Calu3 (cell line): ENCODE measurements at places on chromosomes 1 and 21.

- H3K36me3 ChIP-seq = peaks cover 12% of the 10 kb centered on the region
- H3K27me3 ChIP-seq = peaks cover 63% of the 10 kb centered on the region
- H3K27ac ChIP-seq = peak within 1 kb of the TSS; percentile 3
These were observed at the start of gene ZSWIM5 for GRCh38 chr1:45205910-45206721. ZSWIM5 (minus strand) TSS chr1:45206605; CDS start chr1:45206350, 255 bp downstream.

DNA sequence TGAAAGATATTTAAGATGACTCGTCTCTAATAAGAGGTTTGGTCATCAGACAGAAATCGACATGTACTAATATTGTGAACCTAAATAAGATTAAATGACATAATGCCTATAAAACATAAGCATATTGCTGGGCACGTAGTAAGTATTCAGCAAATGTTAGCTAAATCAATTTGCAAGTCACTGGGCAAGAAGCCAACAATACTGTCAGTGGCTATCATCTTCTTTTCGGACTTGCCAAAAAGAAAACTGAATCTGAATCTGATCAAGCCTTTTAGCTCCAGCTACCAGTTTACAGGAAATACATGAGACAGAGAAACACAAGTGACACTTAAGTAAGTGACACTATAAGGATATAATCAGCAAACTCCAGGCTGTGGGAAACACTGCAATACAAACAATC lies 46.0 kb downstream of the RPL5 start:
- no peak for DNase-seq

DNA sequence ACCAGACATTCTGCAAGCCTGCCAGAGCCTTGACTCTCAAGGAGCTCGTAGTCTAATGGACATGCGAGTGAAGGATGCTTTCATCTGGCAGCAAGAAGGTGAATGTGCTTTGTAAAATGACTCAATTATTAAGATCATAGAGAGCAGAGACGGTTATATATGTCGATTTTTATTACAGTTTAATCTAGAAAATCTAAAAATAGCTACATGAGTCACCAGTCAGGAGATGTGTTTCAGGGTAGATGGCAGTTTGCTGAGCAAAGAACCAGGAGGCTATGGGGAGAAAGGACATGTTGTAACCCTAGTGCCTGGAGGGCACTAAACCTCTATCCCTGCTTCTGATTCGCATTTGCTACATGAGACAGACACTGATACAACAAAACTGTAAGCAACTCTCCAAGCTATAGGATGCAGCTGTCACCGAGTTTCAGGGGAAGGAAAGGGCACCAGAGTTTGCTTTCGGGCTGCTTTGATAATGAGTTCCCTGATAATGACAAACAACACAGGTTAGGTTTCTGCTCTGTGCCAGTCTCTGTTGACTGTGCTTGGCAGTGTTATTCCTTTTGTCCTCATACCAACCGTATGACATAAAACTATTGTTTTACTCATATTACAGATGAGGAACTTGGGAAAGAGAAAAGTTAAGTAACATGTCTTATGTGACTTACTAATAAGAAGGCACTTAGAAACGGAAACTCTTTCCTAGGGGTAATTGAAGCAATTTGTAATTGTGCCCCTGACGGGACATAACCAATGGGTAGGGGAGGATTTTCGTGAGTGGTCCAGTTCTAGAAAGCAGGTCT lies 43.2 kb downstream of the C1orf198 start:
- DNase-seq = peak; percentile 50
- peaks cover 18% of the 10 kb centered on the region for H3K36me3 ChIP-seq
- H3K27ac ChIP-seq = peak overlapping the region; percentile 99
- H3K4me3 ChIP-seq = peak overlapping the region; percentile 55
- peaks cover 52% of the 10 kb centered on the region for H3K4me1 ChIP-seq

- no peaks in the 10 kb centered on the region for H3K36me3 ChIP-seq
- no peak overlapping the region for H3K4me3 ChIP-seq
- H3K27me3 ChIP-seq = no peaks in the 10 kb centered on the region
These were observed 38.2 kb downstream of the ETS2 start for GRCh38 chr21:38843806-38844503.

GRCh38 chr1:116820369-116820768 lies 66.1 kb downstream of the CD2 start:
- no peaks in the 10 kb centered on the region for H3K36me3 ChIP-seq
- DNase-seq = peak; percentile 56
- H3K4me3 ChIP-seq = no peak overlapping the region
- no peaks in the 10 kb centered on the region for H3K27me3 ChIP-seq
- peaks cover 6% of the 10 kb centered on the region for H3K4me1 ChIP-seq
- H3K27ac ChIP-seq = no peak overlapping the region

GRCh38 chr1:115165776-115166175 lies 76.5 kb upstream of the TSPAN2 start:
- no peak overlapping the region for H3K4me3 ChIP-seq
- H3K36me3 ChIP-seq = no peaks in the 10 kb centered on the region
- H3K27me3 ChIP-seq = peaks cover 11% of the 10 kb centered on the region
- no peak overlapping the region for H3K27ac ChIP-seq
- DNase-seq = no peak

DNA sequence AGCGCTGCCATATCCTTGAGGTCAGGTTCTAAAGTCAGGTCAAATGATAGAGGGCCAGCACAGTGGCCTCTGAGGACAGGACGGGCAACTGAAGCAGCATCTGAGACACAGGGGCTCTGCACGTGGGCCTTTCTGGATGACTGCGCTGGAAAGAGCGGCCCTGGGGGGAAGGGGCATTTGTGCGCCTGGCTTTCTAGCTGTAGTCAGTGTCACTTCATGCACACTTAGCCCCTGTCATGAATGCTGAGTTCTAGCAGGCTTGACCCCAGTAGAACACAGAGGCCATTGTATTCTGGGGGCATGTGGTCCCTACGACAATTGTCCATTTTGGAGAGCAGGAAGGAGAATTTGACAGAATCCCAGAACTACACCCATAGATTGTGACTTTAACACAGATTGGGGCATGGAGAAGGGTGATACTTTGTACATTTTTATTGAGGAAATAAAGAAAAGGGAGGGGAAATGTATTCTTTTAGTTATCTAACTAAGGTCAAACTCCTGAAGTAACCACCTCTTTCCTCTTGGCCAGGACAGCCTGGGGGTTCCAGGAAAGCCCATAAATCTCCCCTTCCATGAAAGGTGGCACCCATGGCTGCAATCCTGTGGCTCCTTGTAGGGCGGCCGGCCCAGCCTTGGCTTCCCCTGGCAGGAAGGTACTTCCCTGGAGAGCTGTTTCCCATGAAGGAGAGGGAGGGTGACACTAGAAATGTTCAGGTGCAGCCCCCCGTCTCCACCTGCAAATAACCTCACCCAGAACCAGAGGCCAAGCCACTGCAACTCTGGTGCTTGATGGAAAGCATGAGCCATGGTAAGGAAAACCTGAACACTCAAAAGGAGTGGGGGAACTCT lies 34.4 kb downstream of the NTPCR start:
- H3K4me1 ChIP-seq = no peaks in the 10 kb centered on the region
- no peak overlapping the region for H3K27ac ChIP-seq
- H3K4me3 ChIP-seq = no peak overlapping the region
- DNase-seq = no peak
- no peaks in the 10 kb centered on the region for H3K27me3 ChIP-seq

- H3K4me3 ChIP-seq = no peak overlapping the region
- no peaks in the 10 kb centered on the region for H3K27me3 ChIP-seq
- no peaks in the 10 kb centered on the region for H3K36me3 ChIP-seq
- DNase-seq = no peak
- H3K27ac ChIP-seq = no peak overlapping the region
- H3K4me1 ChIP-seq = no peaks in the 10 kb centered on the region
These were observed 135.4 kb downstream of the HMCN1 start for GRCh38 chr1:185869590-185869989.

DNA sequence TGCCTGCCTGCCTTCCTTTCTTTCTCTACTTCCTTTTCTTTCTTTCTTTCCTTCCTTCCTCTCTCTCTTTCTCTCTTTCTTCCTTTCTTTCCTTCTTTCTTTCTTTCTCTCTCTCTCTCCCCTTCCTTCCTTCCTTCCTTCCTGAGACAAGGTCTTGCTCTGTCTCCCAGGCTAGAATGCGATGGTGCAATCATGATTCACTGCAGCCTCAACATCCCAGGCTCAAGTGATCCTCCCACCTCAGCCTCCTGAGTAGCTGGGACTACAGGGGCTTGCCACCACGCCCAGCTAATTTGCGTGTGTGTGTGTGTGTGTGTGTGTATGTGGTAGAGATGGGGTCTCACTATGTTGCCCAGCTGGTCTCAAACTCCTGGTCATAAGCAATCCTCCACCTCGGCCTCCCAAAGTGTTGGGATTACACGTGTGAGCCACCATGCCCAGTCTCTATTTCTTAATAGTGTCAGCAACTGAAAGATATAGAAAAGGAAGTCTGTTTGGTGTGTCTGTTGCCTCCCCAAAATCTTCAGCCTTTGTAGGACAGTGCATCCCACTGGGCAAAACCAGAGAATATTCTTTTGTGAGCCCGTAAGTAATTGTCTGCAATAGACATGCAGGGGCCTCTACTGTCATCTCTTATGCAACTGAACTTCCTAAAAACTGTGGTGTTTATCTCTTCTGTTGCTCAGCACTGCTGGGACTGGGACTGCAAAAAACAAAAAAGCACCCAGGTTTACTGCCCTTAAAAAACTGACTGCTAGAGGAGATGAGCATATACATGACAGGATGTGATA lies 20.9 kb upstream of the RAB4A start:
- no peak overlapping the region for H3K27ac ChIP-seq
- no peaks in the 10 kb centered on the region for H3K27me3 ChIP-seq
- DNase-seq = no peak
- no peak overlapping the region for H3K4me3 ChIP-seq
- peaks cover 36% of the 10 kb centered on the region for H3K4me1 ChIP-seq

- H3K27ac ChIP-seq = no peak overlapping the region
- peak; percentile 64 for DNase-seq
- peaks cover 69% of the 10 kb centered on the region for H3K36me3 ChIP-seq
- no peak overlapping the region for H3K4me3 ChIP-seq
- H3K27me3 ChIP-seq = no peaks in the 10 kb centered on the region
These were observed 25.5 kb upstream of the MTMR11 start for GRCh38 chr1:149962039-149962647.

DNA sequence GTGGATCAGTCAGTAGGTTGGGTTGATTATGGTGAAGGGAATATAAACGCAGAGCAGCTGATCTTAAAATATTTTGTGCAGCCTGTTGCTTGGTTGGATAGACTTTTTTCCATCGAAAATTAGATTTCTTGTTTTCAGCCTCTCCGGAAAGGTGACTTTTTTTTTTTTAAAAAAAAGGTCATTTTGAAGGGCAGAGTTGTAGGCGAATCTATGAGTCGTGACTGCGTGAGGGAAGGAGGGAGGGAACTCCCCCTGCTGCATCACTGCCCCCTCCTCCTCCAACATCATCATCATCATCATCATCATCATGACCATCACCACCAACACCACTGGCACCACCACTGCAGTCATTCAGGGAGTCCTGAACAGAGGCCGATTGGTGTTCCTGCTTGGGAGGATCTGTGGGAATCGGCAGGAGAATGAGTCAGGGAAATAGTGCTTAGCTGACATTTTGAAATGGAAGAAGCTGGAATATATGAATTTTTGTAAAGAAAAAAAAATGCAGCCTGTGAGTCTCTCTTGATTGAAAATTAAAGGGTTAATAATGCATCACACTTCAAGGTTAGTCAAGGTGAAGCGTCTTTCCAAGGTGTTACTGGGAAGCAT lies 1.2 kb downstream of the ATP1B1 start:
- H3K27me3 ChIP-seq = no peaks in the 10 kb centered on the region
- no peak for DNase-seq
- peaks cover 42% of the 10 kb centered on the region for H3K4me1 ChIP-seq
- H3K4me3 ChIP-seq = peak overlapping the region; percentile 91

- no peak for DNase-seq
- no peak overlapping the region for H3K27ac ChIP-seq
- H3K4me1 ChIP-seq = peaks cover 7% of the 10 kb centered on the region
- H3K36me3 ChIP-seq = peaks cover 17% of the 10 kb centered on the region
- H3K27me3 ChIP-seq = no peaks in the 10 kb centered on the region
- no peak overlapping the region for H3K4me3 ChIP-seq
These were observed 141.8 kb downstream of the NEK7 start for GRCh38 chr1:198298640-198299039.

DNA sequence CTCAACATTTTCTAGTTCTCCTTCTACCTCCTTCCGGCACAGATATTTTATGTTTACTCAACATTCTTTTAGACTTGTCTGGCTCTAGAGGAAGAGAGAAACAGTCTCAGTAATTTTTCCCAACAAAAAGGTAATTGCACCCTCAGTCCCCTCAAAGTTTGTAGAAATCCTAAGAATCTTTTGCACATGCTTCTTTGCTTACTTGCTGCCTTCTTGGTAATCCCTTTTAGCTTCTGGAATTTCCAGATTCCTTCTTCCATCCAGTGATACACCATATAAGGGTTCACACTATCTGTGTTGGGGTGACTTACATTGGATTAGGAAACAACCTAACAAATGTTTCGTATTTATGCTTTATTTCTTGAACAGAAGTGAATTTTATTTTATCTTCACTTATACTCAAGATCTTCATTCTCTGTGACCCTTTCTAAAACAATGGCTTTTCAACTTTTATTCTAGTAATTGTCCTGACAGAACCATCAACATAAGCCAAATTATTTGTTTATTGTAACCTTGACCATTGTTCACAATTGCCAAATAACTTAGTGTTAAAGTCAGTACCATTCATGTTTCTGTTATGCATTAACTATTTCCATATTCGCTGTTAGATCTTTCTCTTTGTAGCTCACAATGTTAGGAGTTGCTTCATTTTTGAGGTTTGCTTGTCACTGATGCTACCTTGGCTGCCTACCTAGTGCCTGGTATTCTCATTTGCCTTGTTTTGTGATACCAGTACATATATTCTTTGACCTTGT lies 238.1 kb downstream of the HMCN1 start:
- H3K36me3 ChIP-seq = no peaks in the 10 kb centered on the region
- H3K4me1 ChIP-seq = no peaks in the 10 kb centered on the region
- no peak overlapping the region for H3K4me3 ChIP-seq
- DNase-seq = no peak
- no peaks in the 10 kb centered on the region for H3K27me3 ChIP-seq

DNA sequence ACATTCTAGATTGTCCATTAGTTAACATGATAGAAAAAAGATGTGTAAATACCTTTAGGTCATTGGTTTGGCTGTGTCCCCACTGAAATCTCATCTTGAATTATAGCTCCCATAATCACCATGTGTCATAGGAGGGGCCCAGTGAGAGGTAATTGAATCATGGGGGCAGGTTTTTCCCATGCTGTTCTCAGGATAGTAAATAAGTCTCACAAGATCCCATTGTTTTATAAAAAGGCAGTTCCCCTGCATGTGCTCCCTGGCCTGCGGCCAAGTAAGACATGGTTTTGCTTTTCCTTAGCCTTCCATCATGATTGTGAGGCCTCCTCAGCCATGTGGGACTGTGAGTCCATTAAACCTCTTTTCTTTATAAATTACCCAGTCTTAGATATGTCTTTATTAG lies 32.5 kb upstream of the SLC44A5 start:
- no peak overlapping the region for H3K27ac ChIP-seq
- H3K27me3 ChIP-seq = no peaks in the 10 kb centered on the region
- no peaks in the 10 kb centered on the region for H3K4me1 ChIP-seq
- H3K4me3 ChIP-seq = no peak overlapping the region
